ENCODE measurements at places on chromosomes 2 and 18.

GRCh38 chr2:9166579-9167377 is 39.8 kb upstream of the ASAP2 start:
- no peak for DNase-seq

- DNase-seq = no peak
These were observed 125.1 kb downstream of the AQP4 start for GRCh38 chr18:26740396-26740795.

GRCh38 chr18:57743008-57743407 is 60.1 kb downstream of the ATP8B1 start:
- DNase-seq = no peak

- no peak for DNase-seq
These were observed 31.2 kb downstream of the VSNL1 start for GRCh38 chr2:17571681-17572080.

DNA sequence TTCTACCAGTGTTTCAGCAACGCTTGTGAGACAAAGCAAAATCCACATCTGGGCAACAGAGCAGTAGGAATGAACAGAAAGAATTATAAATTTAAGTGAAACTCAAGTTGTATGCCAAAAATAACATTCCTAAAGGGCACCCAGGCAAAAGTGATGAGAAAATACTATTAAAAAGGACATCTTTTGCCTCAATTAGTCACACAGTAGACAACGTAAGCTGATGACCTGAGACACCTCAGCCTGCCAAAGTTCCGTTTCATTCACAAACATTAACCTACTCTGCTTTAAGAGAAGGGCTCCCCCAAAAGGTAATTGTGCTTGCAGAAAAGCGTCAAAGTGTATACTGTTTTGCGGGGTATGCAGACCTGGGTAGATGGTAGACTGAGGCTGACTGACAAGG is 7.2 kb downstream of the HDLBP start:
- no peak for DNase-seq
